ENCODE measurements at places on chromosomes 6 and 20.

DNA sequence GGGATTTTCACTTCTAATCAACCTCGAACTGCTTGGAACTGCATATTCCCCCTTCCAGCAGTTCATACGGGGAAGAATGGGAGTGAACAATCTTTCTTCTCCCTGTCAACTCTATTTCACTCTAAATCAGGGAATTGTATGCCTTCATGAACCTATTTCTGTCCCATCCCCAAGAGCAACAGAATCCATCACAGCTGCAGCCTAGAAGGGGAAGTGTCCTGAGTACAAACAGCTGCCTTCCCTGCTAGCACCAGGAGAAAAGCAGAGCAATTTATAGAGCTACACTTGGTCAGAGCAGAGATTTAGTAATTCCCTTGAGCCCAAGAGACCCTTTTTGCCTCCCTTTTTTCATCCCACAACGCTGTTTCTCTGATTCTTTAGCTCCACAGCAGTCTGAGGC is 208.4 kb downstream of the ADGRG6 start:
- no peak for DNase-seq

DNA sequence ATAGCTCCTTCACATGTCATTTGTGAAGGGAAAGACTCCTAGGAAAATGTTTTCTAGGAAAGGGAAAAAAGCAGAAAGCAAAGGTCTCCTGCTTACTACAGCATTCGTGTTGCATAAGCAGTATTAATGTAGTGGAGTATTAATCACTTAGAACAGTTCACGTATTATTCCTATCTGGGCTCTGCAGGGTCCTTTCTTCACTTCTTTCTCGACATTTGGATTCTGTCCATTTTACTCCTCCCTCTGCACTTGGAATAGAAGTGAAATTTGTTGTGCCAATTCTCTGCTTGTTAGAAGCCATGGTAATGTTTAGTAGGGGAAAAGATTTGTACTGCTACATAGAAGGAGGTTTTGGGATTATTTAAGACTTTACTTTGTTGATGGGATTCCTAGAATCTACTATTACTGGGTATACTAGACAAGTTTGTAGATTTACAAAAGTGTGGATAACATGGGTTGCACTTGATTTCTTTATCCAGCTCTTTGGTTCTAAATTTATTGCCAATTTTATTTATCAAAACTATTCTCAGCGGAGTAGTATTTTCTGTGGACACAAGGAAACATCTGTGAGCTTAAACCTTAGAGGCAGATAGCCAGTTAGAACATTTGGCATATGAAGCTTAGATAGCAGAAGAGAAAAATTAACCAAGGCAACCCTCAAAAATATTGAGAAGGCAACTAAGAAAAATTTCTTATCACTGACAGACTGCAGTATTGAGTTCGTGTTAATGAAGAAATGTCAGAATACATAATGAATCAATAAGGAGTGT is 108.4 kb upstream of the ESR1 start:
- no peak for DNase-seq

DNA sequence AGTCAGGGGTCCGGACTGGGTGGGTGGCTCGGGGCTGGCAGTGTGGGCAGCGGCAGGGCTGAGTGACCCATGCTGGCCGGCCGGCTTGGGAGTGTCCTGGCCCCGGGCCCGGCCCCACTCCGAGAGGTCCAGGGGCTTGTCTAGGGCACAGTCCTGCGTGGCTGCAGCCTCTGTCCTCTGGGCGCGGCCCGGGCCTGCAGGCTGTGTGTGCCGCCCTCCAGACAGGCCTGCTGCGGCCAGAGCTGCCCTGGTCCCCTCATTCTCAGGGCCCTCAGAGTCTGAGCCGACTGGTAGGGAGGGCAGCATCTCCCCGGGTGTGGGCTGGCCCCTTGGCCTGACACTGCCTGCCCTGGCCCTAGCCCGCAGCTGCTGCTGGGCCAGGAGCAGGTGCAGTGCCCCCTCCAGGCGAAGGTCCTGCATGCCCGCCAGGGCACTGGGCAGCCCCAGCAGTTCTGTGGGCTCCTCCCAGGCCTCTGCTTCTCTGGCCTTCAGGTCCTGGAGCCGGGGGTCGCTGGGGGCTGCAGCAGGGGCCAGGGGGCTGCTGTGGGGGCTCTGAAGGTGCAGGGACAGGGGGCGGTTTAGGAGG is 6.9 kb upstream of the CABLES2 start:
- no peak for DNase-seq

- DNase-seq, result no peak
Measured at GRCh38 chr6:45781890-45782289, 233.8 kb downstream of the CLIC5 start.

DNA sequence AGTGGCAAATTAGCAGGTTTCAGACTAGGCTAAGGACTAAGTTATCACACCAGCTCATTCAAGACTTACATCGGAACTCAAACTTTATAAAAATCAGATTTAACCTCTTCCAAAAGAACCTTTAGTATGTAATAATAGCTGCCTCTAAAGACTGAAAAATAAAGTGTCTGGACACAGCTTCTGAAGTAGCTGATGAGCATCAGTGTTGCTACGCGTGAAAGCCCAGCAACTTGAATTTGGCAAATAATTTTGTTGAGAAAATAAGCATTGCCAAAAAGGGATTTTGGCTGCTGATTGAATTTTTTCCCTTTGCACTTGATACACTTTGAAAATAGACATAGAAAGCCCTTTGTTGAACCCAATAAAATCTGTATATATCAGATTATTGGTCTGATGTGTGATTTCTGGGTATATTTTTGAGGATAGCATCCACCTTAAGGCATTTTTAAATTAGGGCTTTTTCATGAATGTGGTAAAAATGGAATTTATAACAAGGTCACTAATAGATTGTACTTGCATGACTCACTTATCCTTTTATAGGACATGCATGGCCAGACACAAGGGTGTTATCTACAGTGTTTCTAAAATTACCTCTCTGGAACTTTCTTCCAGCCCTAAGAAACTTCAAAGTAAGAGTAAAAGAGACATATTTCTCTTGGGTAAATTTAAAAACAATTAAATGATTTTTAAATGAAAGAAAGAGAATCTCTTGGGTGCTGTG is 350.4 kb downstream of the TENT5A start:
- DNase-seq, result no peak

DNA sequence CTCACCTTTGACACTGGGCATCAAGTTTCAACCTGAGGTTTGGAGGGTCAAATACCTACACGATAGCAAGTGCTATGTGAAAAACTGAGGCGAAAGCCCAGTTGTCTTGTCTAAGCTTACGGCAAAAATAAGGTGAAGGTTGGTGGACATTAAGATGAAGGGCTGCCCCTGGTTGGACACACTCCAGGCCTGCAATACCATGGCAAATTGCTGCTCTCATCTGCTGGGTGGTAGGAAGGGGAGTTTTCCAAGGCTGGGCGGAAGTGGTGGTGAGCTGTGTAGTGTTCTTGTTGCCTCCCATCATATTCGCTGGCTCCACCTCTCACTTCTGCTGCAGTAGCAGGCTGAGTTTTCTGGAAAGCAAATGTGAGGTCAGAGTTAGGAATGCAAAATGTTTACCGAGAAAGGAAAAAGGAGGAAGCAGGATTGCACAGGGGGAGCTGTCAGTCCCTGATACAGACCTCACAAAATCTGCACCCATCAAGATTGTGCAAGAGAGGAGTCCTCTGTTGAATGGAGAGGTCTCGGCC is 33.7 kb downstream of the SCP2D1 start:
- DNase-seq, result no peak

GRCh38 chr20:9912858-9913434 is 74.1 kb upstream of the PAK5 start:
- DNase-seq, result peak; percentile 18

DNA sequence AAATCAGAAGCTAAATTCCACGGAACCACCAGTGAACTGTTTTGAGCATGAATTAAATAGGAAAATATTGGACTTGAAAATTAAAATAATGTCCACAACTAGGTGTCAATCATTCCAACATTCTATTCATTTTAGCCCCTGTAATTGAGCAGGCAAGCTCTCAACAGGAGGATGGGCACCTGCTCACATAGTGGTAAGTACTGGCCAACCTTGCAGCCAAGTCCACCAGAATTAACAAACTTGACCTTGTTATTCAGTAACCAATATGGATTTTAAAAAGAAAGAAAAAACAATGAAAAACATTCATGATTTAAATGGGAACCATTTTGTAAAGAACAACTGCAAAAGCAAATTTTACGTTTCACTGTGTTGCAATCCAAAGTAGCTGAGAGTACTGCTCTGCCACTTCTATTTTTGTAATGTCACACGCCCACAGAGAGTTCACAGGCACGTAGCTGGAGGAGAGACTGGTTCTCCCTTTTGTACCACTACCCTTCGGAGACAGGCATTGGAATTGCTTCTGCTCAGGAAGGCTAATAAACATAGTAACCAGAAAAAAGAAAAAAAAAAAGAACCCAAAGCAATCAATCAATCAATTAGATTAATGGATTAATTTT is 75.2 kb upstream of the F13A1 start:
- no peak for DNase-seq

DNA sequence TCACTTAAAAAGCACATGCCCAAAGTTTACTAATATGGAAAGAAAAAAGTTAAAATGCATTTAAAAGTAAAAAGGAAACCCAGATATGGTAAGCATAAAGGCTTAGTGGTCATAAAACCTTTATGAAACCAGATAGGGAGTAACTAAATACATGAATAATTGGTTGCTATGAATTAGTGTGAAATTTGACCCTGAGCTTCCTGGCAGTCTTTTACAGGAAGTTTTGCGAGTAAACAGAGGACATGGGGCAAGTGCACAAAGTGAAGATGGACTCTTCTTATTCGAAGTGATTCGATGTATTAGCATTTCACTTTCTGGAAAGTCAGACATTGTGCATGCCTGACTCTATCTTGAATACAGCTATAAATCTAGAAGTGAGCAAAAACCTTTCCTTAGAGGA is 90.9 kb upstream of the MLIP start:
- DNase-seq, result no peak

- no peak for DNase-seq
Measured at GRCh38 chr6:158008864-158009113, 27.1 kb downstream of the SYNJ2 start.

DNA sequence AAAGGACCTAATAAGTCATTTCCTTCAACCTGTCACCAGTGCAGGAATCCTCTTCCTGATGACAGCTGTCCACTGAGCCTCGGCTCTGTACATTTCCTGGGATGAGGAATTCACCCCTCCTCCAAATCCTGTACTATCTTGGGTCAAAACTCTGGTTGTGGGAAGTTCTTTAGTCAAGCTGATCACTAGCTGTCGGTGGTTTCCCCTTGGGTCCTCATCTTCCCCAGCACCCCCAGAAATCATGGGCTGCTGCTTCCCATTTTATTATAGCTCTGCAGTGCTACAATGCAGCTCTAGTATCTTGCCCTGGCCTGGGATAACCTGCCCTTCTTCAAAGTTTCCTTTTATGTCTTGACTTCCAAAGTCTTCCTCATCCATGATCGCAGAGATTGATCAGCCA is 14.6 kb upstream of the ADA start:
- DNase-seq, result no peak

DNA sequence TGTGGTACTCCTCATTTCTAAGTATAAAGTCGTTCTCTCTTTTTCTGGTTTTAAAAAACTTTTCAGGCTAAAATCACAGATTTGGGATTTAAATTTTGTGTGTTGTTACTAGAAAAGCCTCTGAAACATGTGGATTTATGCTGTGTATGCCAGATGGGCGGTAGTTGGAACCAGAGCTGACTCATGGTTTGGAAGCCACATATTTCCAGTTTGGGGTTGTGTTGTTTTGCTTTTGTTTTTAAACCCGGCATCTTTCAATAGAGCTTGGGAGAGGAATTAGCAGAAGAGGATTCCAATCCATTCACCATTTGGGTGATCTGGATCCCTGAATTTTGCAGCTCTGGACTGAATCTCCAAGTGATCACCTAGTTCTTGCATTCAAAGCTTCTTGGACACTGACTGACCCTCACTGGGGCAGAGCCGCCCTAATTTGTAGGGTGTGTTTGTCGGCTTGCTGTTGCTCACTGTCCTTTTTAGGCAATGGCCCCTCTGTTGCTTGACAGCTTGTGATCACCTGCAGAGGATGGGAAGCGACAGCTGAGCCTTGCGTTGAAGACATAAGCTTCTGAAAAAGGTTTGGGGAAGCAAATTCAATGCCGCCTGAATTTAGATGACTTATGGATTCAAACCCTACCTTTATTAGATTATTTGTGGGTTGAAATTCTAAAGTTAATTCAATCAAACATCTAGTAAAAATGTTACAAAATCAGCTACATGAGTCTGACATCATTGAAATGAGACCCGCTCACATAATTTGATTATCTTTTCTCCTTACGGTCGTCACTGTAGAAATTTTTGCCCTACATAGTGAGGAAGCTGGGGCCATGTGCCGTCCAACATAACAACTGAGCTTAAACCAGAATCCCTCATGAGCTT is 79.9 kb upstream of the CD83 start:
- DNase-seq, result no peak

DNA sequence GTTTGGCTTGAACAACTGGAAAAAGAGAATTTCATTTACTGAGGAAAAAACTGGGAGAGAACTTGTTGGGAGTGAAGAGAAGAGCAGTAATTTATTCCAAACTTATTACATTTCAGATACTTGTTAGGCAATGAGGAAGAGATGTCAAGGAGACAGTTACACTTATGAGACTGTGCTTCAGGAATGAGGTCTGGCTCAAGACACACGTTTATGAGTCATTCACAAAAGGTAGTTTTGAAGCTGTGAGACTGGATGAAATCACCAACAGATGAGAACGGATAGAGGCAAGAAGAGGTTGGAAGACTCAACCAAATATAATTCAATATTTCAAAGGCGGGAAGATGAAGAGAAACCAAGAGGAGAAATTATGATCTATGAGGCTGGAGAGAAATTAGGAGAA is 70.6 kb upstream of the DEFB112 start:
- DNase-seq, result no peak

DNA sequence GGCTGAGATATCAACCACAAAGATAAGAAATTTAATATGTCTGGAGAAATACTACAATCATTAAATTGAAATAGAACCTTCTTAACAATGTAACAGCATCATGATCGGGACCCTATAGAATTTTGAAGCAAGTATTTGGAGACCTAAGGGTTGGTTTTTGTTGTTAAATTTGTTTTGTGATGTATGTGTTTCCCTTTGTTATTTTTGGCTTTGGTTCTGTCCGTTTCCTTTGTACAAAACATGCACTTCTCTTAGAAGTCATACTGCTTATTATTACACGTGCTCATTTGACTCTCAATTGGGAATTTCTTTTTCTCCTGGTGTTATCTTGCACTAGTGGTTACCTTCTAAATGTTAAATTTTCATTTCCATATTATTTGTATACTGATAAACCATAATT is 4.0 kb upstream of the PLN start:
- DNase-seq, result no peak

Measured in kidney glomerular epithelial cell (primary cell).